NCI-H187 (cell line): ENCODE measurements at places on chromosomes 2 and 18.

GRCh38 chr2:56508662-56509061, 324.9 kb downstream of the CCDC85A start:
- DNase-seq: no peak

GRCh38 chr2:213010106-213010779, 141.2 kb downstream of the IKZF2 start:
- DNase-seq: no peak

DNA sequence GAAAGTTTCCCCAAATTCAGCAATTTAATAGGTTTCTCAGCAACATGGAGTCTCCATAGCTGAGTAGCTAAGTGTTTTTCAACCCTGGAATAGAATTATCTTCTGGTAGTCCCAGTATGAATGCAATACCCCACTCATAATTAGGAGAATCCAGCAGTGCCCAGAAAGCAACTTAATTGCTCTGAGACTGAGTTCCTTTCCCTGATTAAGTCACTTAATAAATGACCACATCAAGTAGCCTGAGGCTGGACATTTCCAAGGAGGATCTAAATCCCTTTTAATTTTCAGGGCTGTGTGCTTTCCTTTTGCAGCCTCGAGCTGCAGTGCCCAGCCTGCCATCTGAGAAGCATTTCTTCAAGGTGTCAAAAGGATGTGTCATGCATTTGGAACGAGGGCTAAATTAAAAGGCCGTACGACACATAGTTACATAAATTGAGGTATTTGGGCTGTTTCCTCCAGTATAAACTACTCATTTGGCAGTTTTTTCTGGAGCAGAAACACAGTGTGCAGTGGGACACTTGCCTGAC, 17.7 kb upstream of the SIX2 start:
- no peak for DNase-seq

DNA sequence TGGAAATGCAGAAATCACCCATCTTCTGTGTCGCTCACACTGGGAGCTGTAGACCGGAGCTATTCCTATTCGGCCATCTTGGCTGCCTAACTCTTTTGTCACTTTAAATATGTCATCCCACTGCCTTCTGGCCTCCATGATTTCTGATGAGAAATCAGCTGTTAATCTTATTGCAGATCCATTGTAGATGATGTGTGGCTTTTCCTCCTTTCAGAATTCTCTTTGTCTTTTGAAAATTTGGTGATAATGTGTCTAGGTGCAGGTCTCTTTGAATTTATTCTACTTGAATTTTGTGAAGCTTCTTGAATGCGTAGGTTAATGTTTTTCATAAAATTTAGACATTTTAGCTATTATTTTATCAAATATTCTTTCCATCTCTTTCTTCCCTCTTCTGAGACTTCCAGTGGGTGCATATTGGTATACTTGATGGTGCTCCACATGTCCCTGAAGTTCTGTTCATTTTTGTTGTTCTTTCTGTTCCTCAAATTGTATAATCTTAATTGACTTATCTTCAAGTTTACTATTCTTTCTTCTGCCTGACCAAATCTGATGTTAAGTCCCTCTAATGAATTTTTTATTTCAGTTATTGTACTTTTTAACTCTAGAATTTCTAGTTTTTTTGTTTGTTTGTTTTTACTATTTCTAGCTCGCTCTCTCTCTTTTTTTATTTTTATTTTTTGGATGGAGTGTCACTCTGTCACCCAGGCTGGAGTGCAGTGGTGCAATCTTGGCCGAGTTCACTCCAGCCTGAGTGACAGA, 90.8 kb upstream of the DLX2 start:
- no peak for DNase-seq

GRCh38 chr2:189037518-189037917, 63.3 kb downstream of the COL3A1 start:
- DNase-seq: no peak

DNA sequence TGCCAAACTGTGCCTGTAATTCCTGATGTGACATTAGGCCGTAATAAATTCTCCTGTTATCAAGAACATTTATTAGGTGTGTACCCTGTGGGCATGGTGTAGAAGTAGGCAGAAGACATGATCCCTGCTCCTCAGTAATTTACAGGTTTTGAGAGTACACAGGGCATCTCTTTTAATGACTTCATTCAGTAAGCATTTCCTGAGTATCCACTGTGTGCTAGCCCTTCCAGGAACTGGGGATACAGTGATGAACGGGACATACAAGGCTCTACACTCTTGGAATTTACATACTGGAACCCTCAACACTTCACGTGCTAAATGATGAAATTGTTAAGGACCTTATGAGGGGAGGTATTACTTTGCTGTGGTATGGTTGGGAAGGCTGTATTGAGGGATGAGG, 30.2 kb downstream of the DIS3L2 start:
- DNase-seq: no peak
